ENCODE measurements at places on chromosomes 16 and 17. TPM values are rescaled to one million over a fixed set of nuclear protein-coding genes. Genes with fewer than 3 reads are reported as not detected.

DNA sequence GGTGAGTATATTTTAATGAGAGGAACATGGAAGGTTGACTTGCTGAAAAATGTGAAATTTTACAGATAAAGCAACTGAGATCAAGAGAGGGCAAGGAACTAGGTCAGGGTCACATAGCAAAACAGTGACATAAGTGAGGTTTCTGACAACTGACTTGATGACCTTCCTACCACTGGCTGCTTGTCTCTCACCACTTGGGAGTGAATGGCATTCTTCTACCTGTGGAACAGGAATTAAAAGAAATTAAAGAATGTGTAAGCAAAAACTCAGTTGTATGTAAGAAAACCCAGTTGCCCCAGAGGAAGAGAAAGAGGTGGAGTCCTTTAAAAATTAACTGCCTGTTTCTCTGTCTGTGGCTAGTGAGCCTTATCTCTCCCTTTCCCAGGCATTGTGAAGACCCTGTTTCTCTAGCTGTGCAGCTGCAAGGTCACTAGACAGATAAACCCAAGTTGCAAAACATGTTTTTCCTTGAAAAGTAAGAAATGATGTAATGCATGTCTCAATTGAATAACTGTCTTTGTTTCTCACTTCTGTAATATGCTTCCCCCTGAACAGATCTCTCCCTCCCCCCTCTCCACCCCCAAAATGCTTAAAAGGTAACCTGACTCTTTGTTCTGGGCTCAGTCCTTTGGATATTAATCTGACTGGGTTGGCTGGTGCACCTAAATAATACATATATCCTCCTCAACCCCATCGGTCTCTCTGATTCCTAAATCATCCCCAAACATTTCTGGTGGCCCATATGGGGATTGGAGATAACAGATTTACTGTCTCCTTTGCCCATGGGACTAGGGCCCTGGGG, 23.4 kb downstream of the ACSM1 start:
- H3K4me1 ChIP-seq = no peaks in the 10 kb centered on the region
- no peaks in the 10 kb centered on the region for H3K27me3 ChIP-seq
- no peak for DNase-seq
- H3K4me3 ChIP-seq = no peak overlapping the region
- no peak overlapping the region for H3K27ac ChIP-seq

Gene CACNA1G
- polyA plus RNA-seq = 0.06 TPM

Gene PRAC1
- polyA plus RNA-seq = not detected

DNA sequence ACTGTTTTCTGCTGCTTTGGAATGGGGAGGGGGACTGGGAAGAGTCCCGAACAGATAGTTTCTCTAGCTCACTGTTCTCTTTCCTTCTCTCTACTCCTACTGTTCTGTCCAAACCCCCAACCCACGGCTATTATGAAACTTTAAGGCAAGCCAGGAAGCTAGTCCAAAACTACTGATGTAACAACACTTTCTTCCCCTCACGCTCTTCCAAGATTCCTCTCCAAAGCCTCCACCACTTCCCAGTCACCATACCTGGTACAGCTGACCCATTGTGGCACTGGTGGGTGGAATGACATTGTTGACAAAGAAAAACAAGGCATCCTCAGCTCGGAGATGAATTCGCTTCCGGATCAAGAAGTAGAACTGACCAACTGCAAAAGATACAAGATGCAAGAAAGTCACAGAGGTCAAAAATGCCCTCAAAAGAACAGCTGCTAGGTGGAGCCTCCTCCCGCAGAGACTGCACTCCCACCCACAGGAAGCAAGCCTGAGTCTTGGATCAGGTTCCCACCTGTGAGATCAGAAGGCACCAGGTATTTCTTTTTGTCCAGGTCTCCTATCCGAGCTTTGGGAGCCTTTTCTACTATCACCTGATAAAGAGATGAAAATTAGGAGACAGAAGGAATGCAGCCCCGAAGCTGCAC, 1.0 kb downstream of the GABARAP start:
- H3K4me1 ChIP-seq = peaks cover 19% of the 10 kb centered on the region
- H3K4me3 ChIP-seq = peak overlapping the region; percentile 97
- DNase-seq = peak; percentile 45
- H3K27me3 ChIP-seq = no peaks in the 10 kb centered on the region

Gene SPNS2
- polyA plus RNA-seq = 0.29 TPM

DNA sequence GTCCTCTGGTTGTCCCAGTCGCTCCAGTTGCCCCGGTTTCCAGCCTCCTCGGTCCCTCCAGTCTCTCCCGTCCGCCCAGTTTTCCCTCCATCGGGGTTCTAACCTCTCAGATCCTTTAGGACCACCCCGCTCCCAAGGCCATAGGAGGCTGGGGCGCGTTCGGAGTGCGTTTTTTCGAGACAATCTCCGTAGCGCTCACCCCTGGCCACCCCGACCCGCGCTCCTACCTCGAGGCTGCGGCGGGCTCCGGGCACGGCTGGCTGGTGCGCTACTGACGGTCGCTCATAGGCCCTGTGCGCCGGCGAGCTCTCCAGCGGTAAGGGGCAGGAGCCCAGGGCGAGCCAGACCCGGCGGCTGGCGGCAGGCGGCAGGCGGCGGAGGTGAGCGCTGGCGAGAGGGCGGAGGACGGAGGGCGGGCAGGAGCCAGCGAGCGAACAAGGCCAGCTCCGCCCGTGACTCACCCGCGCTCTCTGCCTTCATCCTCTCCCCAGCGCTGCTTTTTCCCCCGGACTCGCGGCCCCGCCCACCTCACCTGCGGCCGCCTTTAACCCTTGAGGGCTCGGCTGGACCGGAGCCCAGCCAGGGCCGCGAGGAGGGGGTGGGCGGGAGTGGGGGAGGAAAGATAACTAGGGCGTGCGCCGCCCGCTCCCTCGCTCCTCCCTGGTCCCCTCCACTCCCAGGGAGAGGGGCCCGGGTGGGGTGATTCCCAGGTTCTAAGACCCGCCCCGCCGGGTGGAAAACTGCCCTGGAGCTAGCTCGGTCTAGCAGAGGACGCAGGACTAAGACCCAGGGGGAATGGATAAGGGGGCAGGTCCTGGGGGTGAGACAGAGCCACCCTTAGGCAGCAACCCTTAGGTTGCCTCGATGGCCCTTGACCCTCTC, at the start of gene SP6:
SP6 (minus strand) TSS at position 472 of the 882 bp plus-strand sequence. CDS start 2,734 bp downstream, outside the sequence.
- peak; percentile 89 for DNase-seq
- H3K4me1 ChIP-seq = peaks cover 4% of the 10 kb centered on the region
- no peak within 1 kb of the TSS for H3K27ac ChIP-seq
- no peaks in the 10 kb centered on the region for H3K36me3 ChIP-seq

DNA sequence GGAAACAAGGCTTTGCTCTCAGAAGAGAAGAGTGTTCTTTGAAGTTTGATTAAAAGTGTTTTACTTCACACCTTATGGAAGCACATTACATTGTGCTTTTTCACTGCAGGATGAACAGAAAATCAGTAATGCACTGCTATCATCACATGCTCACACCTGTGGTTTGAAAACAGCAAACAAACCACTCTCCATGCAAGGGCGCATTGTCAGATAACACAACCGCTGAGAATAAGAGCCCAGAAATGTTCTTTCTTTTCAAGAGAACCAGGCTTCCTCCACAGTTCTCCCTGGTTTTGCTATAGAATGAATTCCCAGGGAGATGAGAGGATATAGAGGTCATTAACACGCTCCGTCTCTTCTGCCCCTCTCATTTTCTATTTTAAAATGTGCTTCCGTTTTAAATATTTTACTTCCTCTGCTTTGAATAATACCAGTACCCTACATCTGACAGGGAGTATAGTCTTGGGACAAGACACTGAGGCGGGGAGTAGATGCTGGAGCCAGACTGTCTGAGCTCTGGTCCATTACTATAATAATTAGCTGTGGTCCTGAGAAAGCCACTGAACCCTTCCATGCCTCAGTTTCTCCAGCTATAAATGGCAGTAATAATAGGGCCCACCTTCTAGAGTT, 71.6 kb downstream of the CDK5R1 start:
- DNase-seq = no peak
- no peak overlapping the region for H3K27ac ChIP-seq
- H3K36me3 ChIP-seq = no peaks in the 10 kb centered on the region
- no peak overlapping the region for H3K4me3 ChIP-seq
- H3K4me1 ChIP-seq = no peaks in the 10 kb centered on the region

GRCh38 chr16:12043953-12044352, 67.4 kb downstream of the SNX29 start:
- no peaks in the 10 kb centered on the region for H3K4me1 ChIP-seq
- H3K27ac ChIP-seq = no peak overlapping the region
- no peaks in the 10 kb centered on the region for H3K36me3 ChIP-seq

- H3K27ac ChIP-seq = no peak overlapping the region
- DNase-seq = no peak
- no peak overlapping the region for H3K4me3 ChIP-seq
- H3K4me1 ChIP-seq = no peaks in the 10 kb centered on the region
- peaks cover 7% of the 10 kb centered on the region for H3K27me3 ChIP-seq
- H3K36me3 ChIP-seq = no peaks in the 10 kb centered on the region
Observed at GRCh38 chr16:54991525-54991924, 60.9 kb downstream of the IRX5 start.

GRCh38 chr17:83116783-83117555, 37.6 kb downstream of the METRNL start:
- H3K4me1 ChIP-seq = no peaks in the 10 kb centered on the region
- H3K27me3 ChIP-seq = no peaks in the 10 kb centered on the region
- H3K27ac ChIP-seq = no peak overlapping the region
- no peak overlapping the region for H3K4me3 ChIP-seq

Gene RPH3AL
- 5.4 TPM for polyA plus RNA-seq

DNA sequence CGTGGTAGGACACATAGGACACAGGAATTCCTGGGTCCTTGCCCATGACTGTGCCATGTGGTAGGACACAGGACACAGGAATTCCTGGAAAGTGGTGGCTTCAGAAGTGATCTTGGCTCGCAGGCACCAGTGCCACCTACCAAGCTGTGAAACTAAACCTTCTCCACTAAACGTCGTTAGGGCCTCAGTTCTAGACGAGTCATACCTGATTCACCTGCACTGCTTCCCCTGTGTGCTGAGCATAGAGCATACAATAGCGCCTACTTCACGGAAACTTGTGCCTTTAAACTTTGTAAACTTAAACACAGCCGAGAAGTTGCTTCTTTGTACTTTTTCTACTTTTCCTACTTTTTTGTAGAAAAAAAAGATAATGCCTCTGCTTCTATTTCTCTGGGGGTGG, 4.8 kb downstream of the SOX8 start:
- H3K27ac ChIP-seq = no peak overlapping the region
- H3K4me1 ChIP-seq = no peaks in the 10 kb centered on the region
- H3K4me3 ChIP-seq = no peak overlapping the region
- peaks cover 4% of the 10 kb centered on the region for H3K27me3 ChIP-seq
- no peaks in the 10 kb centered on the region for H3K36me3 ChIP-seq
- DNase-seq = no peak

GRCh38 chr17:53191878-53192277, 630.8 kb upstream of the KIF2B start:
- H3K4me1 ChIP-seq = no peaks in the 10 kb centered on the region
- no peak for DNase-seq
- no peaks in the 10 kb centered on the region for H3K27me3 ChIP-seq
- no peak overlapping the region for H3K4me3 ChIP-seq

- no peak overlapping the region for H3K27ac ChIP-seq
- no peak overlapping the region for H3K4me3 ChIP-seq
- no peaks in the 10 kb centered on the region for H3K36me3 ChIP-seq
- peak; percentile 0 for DNase-seq
Observed at GRCh38 chr16:78443542-78444364, 344.3 kb downstream of the WWOX start.

GRCh38 chr16:25716186-25716585, 24.4 kb downstream of the HS3ST4 start:
- DNase-seq = no peak
- H3K4me1 ChIP-seq = no peaks in the 10 kb centered on the region
- H3K27me3 ChIP-seq = no peaks in the 10 kb centered on the region
- no peak overlapping the region for H3K4me3 ChIP-seq
- no peak overlapping the region for H3K27ac ChIP-seq

DNA sequence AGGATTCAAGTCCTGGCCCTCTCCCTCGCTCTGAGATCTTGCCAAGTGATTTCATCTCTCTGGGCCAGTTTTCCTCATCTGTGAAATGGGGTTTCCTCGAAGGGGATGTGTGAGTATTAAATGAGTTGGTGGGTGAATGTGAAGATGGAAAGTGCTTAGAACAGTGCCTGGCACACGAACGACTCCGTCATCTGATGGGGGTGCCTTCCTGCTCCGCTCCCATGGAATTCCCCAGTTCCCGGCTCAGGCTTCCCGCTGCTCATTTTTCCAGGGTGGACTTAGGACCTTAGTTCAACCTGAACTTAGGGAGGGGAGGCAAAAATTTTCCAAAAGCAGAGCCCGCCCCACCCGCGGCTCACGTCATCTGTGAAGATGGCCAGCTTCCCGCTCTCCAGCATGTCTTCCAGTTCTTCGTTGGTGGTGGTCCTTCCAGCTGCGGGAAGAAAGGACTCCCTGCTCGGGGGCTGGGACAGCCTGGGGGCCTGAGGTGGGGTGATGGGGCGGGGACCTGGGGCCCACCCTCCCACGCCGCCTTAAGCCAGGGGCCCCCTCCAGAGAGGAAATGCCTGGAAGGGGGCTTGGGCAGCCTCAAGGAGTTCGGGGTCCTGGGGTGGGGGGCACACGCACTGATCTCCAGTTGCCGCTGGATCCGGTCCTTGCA, 11.4 kb downstream of the HSD3B7 start:
- H3K4me1 ChIP-seq = peaks cover 32% of the 10 kb centered on the region
- DNase-seq = peak; percentile 63
- H3K4me3 ChIP-seq = peak overlapping the region; percentile 84
- peak overlapping the region; percentile 95 for H3K27ac ChIP-seq

Gene CMTM4
- 3.2 TPM for polyA plus RNA-seq

DNA sequence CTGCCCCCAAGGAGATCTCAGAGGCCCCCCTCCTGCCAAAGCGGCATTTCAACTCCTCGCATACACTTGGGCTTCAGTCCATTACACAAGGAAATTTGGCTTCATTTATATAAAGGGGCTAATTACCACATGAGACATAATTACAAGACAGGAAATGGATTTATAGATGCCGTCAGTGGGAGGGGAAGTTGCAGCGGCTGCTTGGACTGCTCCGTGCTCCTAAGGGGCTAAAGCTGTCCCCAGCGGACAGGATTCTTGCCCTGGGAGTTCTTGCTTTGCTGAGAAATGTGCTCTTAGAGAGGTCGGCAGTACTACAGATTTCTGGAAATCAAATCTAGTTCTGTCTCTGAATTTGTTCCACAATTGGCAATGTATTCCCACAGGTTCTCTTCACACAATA, 57.2 kb upstream of the NLK start:
- H3K4me1 ChIP-seq = 0 out of 2 replicates have a peak, but pooled peaks cover 1% of the 10 kb centered on the region
- H3K4me3 ChIP-seq = no peak overlapping the region
- H3K27ac ChIP-seq = no peak overlapping the region
- H3K36me3 ChIP-seq = no peaks in the 10 kb centered on the region
- DNase-seq = no peak

Gene PRR11
- polyA plus RNA-seq = 15.4 TPM

Gene IQCK
- 9.7 TPM for polyA plus RNA-seq

DNA sequence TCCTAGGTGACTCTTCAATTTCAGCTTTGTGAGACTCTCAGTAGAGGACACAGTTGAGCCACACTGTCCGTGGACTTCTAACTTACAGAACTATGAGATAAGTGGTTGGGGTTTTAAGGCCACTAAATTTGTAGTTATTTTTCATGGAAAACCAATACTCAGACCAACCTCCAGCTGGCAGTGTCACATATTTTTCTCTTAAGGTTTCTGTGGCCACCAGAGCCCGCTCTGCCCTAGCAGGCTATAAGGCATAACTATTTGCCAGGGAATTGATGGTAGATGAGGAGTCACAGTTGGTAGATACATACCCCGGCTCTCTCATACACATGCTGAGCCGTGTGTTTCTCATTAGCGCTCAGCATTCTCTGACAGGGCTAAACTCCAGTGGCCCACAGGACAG, 336.8 kb upstream of the MON1B start:
- H3K27ac ChIP-seq = no peak overlapping the region
- peak; percentile 0 for DNase-seq
- H3K36me3 ChIP-seq = no peaks in the 10 kb centered on the region
- H3K27me3 ChIP-seq = no peaks in the 10 kb centered on the region
- H3K4me1 ChIP-seq = no peaks in the 10 kb centered on the region

Gene KRTAP1-3
- polyA plus RNA-seq = not detected

Gene CIAO3
- 24.5 TPM for polyA plus RNA-seq

All from GM23248 (cell line).